Ovary (tissue), 10 donors: ENCODE measurements at places on chromosomes 1 and 21. TPM values are rescaled to one million over a fixed set of nuclear protein-coding genes. Genes with fewer than 3 reads are reported as not detected.

DNA sequence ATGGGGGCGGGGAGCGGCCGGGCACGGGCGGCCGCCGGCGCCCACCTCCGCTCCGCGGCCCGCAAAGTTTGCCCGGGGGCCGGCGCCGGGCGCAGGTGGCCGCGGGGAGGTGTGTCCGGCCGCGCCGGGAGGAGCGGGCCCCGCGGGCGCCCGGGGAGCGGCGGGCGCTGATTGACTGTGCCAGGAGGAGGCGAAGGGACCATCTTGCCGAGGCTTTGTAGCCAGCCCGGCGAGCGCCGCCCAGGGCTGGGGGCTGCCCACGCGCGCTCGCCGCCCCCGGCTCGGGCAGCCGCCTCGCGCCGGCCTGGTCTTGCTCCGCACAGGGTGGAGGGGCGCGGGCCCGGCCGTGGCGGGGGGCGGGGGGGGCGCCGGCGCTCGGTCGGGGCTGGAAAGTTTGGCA is 432 bp downstream of the EPHB2 start:
- no peaks in the 10 kb centered on the region for H3K36me3 ChIP-seq
- H3K27ac ChIP-seq = no peak overlapping the region
- no peak for DNase-seq
- peak overlapping the region; percentile 33 for H3K4me3 ChIP-seq
- H3K4me1 ChIP-seq = peaks cover 9% of the 10 kb centered on the region

DNA sequence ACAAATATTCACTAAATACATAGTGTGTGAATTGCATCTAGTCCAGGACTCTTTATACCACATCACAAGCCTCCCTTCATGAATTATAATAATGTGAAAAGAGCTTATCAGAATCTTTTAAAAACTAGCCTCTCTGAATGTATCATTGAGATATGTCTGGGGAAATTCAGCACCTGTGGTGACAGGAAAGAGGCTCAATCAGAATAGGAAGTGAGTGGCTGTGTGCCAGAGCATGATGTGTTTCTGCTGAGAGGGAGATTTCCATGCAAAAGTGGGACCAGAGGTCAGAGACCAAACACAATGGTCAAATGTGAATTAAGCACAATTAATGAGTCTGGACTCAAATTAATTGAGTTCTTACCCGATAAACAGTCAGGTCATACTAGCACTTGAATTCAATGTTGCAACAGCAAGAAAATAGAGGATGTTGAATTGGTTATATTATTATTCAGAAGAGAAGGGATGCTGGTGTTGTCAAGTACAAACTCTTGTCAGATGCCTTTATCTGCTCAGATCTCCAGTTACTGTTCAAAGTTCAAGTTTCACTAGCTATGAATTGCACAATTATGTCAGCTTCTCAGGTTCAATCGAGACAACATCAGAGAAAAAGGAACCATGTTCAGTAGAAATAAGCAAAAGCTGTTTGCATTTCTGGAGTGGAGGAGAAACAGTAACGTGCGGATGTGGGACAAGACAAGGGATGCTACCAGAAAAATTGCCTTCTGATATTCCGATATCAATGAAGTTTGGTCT is 226.2 kb downstream of the ZNF326 start:
- H3K36me3 ChIP-seq = no peaks in the 10 kb centered on the region
- no peak for DNase-seq
- H3K4me3 ChIP-seq = no peak overlapping the region
- no peaks in the 10 kb centered on the region for H3K4me1 ChIP-seq

DNA sequence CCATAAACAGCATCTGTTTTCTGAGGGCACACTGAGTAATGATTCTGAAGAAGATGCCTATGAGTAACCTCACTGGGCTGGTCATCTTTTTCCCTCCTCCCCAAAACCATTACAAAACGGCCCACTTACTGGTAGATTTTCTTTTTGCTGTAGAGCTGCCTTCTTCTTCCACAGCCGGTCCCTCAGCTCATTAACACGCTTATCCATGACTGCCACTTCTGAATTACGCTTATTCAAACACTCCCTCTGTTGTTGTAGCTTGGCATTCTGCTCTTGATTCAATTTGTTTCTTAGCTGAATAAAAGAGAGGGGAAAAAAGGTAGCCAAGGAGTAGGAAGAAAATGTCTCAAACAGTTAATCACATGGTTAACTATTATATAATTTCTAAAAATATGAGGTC is 43.1 kb downstream of the TP53BP2 start:
- H3K4me1 ChIP-seq = no peaks in the 10 kb centered on the region
- no peaks in the 10 kb centered on the region for H3K36me3 ChIP-seq
- H3K27me3 ChIP-seq = no peaks in the 10 kb centered on the region
- no peak overlapping the region for H3K4me3 ChIP-seq
- H3K27ac ChIP-seq = no peak overlapping the region

DNA sequence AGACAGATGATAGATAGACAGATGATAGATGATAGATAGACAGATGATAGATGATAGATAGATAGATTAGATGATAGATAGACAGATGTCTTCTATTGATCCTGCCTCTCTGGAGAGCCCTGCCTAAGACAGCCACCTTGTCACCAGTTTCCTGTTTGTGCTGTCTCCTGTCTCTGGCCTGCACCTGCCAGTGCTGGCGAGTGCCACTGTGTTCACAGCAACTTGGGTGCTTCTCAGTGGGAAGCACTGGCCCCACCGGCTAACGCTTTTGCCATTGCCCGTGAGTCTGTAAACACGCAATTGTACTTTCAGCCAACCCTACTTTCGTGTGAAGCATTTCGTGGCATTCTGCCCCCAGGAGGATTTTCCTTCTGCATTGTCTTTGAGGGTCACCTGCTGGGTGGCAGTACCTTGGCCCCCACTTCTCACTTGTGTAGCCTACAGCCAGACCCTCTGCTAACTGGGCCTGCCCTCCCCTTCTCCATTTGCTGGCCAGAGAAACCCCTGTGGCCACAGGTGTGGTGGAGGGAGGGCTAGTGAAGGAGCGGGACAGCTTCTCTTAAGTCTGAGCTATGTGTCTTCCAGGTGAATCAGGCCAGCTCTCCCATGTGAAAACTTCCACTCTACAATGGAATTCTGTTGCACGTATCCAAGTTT is 23.4 kb upstream of the PDE9A start:
- no peak overlapping the region for H3K4me3 ChIP-seq
- H3K27ac ChIP-seq = no peak overlapping the region
- no peaks in the 10 kb centered on the region for H3K4me1 ChIP-seq
- H3K36me3 ChIP-seq = no peaks in the 10 kb centered on the region
- DNase-seq = no peak

DNA sequence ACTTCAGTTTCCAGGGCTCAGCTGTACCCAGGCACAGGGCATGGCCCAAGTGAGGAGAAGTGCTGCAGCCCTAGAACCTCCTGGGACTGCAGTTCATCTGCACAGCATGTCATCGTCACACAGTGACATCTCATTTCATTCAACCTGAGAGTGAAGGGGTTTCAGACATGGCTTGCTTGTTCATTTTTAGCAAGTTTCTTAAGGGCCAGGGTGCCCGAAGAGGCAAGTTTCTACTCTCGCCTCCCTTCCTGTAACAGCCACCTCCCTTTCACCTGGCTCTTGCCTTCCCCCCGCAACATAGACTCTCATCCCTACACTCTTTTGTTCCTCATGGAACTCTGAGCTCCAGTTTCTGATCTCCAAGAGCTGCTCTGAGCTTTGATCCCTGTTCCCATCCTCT is 108.1 kb downstream of the C1orf21 start:
- H3K4me1 ChIP-seq = peaks cover 10% of the 10 kb centered on the region
- no peak overlapping the region for H3K4me3 ChIP-seq
- H3K27ac ChIP-seq = no peak overlapping the region
- H3K27me3 ChIP-seq = no peaks in the 10 kb centered on the region

DNA sequence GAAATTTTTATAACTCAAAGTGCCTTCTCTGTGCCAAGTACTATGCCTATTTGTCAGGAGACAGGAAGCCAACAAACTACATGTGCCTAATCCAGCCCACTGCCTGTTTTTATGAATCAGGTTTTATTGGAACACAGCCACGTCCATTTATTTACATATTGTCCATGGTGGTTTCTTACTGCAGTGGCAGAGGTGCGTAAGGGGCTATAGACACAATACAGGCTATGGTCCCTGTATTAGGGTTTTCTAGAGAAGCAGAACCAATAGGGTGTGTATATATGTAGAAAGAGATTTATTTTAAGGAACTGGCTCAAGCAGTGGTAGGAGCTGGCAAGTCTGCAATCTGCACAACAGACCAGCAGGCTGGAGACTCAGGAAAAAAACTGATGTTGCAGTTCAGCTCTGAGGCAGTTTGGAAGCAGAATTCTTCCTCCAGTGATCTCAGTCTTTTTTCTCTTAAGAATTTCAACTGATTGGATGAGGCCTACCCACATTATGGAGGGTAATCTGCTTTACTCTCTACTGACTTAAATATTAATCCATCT is 15.4 kb downstream of the PPIE start:
- no peaks in the 10 kb centered on the region for H3K36me3 ChIP-seq
- no peak for DNase-seq
- H3K27ac ChIP-seq = no peak overlapping the region

DNA sequence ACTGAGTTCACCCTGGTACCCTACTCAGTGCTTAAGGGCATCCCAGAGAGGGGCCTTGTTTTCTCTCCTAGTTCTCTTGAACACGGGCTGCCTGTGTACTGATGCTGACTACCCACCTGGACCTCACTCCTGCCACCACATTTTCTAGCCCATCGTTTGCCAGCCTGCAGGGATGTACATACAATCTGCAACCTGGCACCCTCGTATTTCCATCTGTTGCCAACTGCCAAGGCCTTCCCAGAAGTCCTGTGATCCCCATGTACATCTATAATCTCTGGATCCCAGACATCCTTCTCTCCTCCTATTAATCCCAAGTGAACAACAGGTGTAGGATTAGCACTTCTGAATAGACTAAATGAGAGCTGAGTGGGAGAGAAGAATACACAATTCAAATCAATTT is 212.0 kb downstream of the SLC45A1 start:
- H3K36me3 ChIP-seq = no peaks in the 10 kb centered on the region
- H3K4me3 ChIP-seq = no peak overlapping the region
- no peak for DNase-seq
- H3K27me3 ChIP-seq = no peaks in the 10 kb centered on the region

DNA sequence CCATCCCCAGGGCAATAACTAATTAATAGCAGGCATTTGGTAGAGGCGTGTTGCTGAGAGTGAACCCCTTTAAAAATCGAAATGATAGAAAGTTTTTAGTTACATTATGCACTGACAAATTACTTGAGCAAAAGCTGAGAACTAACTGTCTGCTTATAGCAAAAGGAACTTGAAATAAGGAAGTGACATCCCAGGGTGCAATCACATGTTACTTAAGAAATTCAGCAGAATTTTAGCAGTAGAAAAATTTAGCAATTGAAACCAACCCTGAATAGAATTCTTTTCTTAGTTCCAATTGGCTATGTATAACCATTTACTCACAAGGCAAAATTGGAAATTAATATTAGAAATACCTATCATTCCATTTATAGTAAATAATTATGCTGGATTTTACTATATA is 139.5 kb upstream of the SAMSN1 start:
- H3K4me1 ChIP-seq = no peaks in the 10 kb centered on the region
- H3K27ac ChIP-seq = no peak overlapping the region
- H3K4me3 ChIP-seq = no peak overlapping the region
- DNase-seq = no peak

- no peak for DNase-seq
- H3K4me3 ChIP-seq = no peak overlapping the region
- H3K27me3 ChIP-seq = no peaks in the 10 kb centered on the region
- no peaks in the 10 kb centered on the region for H3K36me3 ChIP-seq
- H3K4me1 ChIP-seq = peaks cover 2% of the 10 kb centered on the region
Measured at GRCh38 chr1:23904748-23905357, 8.3 kb downstream of the CNR2 start.

GRCh38 chr21:43908167-43908566 is 43.1 kb downstream of the AGPAT3 start:
- H3K27me3 ChIP-seq = no peaks in the 10 kb centered on the region
- no peaks in the 10 kb centered on the region for H3K36me3 ChIP-seq
- H3K4me3 ChIP-seq = no peak overlapping the region
- H3K4me1 ChIP-seq = peaks cover 6% of the 10 kb centered on the region

DNA sequence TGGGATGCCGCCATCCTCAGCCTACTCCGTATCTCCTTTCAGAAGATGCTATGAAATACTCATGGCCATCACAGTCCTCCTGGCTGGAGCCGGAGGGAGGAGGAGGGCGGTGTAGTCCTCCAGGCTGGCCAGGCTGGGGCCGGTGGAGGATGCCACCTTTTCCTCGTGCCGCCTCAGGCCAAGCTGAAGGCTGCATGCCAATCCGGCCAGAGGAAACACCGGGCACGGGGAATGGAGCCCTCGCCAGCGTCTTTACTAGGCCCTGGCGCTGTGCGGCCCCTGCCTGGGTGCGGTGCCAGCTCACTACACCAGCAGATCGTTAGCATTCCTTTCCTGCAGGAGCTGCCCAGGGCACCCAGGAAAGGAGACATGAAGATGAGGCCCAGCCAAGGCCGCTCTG is 70.1 kb downstream of the CASZ1 start:
- no peak for DNase-seq
- no peaks in the 10 kb centered on the region for H3K36me3 ChIP-seq
- no peak overlapping the region for H3K4me3 ChIP-seq
- no peak overlapping the region for H3K27ac ChIP-seq
- no peaks in the 10 kb centered on the region for H3K4me1 ChIP-seq

DNA sequence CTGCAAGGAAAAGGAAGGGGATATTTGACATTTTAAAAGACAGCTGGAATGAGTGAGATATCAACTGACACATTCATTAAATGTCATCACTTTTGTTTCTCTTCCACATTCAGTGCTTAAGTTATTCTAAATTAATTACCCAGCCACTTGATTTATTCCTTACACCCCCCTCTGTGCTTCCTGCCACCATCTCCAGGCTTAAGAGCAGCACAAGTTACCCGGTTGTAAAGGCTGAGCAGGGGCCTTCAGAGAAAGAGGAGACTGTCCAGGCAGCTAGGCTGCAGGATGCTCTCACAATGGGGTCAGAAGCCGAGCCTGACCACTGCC is 71.4 kb downstream of the SYT6 start:
- peaks cover 10% of the 10 kb centered on the region for H3K4me1 ChIP-seq
- no peaks in the 10 kb centered on the region for H3K36me3 ChIP-seq
- H3K4me3 ChIP-seq = no peak overlapping the region
- no peak for DNase-seq
- no peaks in the 10 kb centered on the region for H3K27me3 ChIP-seq
- no peak overlapping the region for H3K27ac ChIP-seq

DNA sequence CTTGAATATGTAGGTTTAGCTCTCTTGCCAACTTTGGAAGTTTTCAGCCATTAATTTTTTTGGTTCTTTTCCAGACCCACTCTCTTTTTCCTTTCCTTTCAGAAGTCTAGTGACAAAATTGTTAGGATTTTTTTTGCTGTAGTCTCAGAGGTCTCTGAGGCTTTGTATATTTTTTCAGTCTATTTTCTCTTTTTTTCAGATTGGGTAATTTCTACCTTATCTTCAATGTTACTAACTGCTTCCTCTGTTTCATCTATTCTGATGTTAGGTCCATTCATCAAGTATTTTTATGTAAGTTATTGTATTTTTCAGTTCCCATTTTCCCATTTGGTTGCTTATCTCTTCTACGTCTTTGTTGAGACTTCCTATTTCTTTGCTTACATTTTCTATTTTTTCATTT is 15.7 kb downstream of the RGS2 start:
- no peaks in the 10 kb centered on the region for H3K4me1 ChIP-seq
- no peak for DNase-seq
- no peaks in the 10 kb centered on the region for H3K36me3 ChIP-seq
- no peak overlapping the region for H3K4me3 ChIP-seq
- no peaks in the 10 kb centered on the region for H3K27me3 ChIP-seq

- H3K27ac ChIP-seq = no peak overlapping the region
- H3K4me1 ChIP-seq = peaks cover 4% of the 10 kb centered on the region
- peak overlapping the region; percentile 59 for H3K4me3 ChIP-seq
Measured at GRCh38 chr1:109249654-109250401, 489 bp downstream of the CELSR2 start.

Gene IRF6
- total RNA-seq = 5.4 TPM

Gene SAMSN1
- 1.5 TPM for total RNA-seq

Gene ACKR1
- 39.6 TPM for total RNA-seq

Gene FCGR3A
- total RNA-seq = 4.8 TPM

Gene MCL1
- 145 TPM for total RNA-seq

Gene OR2T29
- not detected for total RNA-seq

Gene ADGRB2
- 1.4 TPM for total RNA-seq

Gene DNAH14
- 61.4 TPM for total RNA-seq

Gene NIBAN1
- 14.0 TPM for total RNA-seq
